HFFc6 (cell line): ENCODE measurements at places on chromosomes 3 and 15. TPM values are rescaled to one million over a fixed set of nuclear protein-coding genes. Genes with fewer than 3 reads are reported as not detected.

The NEK4 gene
- 16.6 to 24.9 TPM (median 19.9 TPM) in 3 replicates for total RNA-seq

- H3K27me3 ChIP-seq: peaks cover 10% of the 10 kb centered on the region
- no peak overlapping the region for H3K4me3 ChIP-seq
- H3K36me3 ChIP-seq: no peaks in the 10 kb centered on the region
Observed at GRCh38 chr15:25903024-25903581, 40.0 kb upstream of the ATP10A start.

The MESP2 gene
- 0.46 TPM in 1 of 3 replicates, not detected in the others for total RNA-seq

The TMOD2 gene
- total RNA-seq: 12.7 to 14.9 TPM (median 13.3 TPM) in 3 replicates

DNA sequence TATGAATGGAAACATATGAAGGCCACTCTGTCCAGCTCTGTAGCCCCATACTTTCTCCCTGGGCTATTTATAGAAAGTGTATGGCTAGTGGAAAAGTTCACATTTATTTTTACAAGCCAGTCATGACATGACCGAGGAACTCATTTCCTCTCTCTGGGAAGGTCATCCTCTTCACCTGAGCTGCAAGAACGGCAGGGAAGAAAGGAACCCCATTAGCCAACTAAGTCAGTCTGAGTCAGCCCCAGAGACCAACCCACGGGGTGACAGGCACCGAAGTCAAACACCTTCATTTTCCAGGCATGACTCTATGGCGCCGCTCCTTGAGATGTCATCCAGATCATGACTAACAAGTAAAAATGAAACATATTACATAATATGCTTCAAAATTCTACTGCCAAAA, 4.8 kb downstream of the PAQR9 start:
- peaks cover 23% of the 10 kb centered on the region for H3K27me3 ChIP-seq
- peak overlapping the region; percentile 44; the same call in 1 of the 2 replicates for H3K4me3 ChIP-seq
- H3K36me3 ChIP-seq: no peaks in the 10 kb centered on the region; the same call in 1 of the 2 replicates
- H3K27ac ChIP-seq: no peak overlapping the region
- H3K4me1 ChIP-seq: peaks cover 25% of the 10 kb centered on the region

GRCh38 chr3:72162649-72163184, 377.8 kb upstream of the PROK2 start:
- no peaks in the 10 kb centered on the region for H3K36me3 ChIP-seq
- peaks cover 5% of the 10 kb centered on the region for H3K27me3 ChIP-seq
- peaks cover 22% of the 10 kb centered on the region for H3K4me1 ChIP-seq
- H3K27ac ChIP-seq: no peak overlapping the region
- DNase-seq: no peak

The IQCF5 gene
- not detected in 3 replicates for total RNA-seq

DNA sequence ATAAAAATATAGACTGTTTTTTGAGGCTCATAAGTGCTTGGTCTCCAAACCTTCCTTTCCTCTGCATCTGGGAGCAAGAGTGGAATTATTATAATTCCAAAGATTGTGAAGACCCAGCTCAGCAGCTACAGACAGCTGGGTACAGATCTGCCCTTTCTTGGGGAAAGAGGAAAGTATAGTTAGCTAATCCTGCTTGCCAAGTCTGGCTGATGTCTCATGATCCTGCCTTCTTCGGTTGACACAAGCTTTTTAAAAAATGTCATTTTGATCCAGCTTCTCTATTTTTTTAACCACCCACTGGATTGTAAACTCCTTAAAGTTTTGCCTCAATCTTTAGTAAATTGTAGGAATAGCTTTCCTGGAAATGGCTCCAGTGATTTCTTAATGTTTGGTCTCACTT, 181.1 kb downstream of the LRTM1 start:
- H3K27ac ChIP-seq: no peak overlapping the region
- H3K36me3 ChIP-seq: no peaks in the 10 kb centered on the region
- H3K27me3 ChIP-seq: no peaks in the 10 kb centered on the region; the same call in 1 of the 2 replicates

GRCh38 chr15:59304034-59304795, 68.5 kb downstream of the MYO1E start:
- H3K27ac ChIP-seq: peak overlapping the region; percentile 69
- H3K36me3 ChIP-seq: no peaks in the 10 kb centered on the region
- H3K4me3 ChIP-seq: no peak overlapping the region
- H3K4me1 ChIP-seq: peaks cover 84% of the 10 kb centered on the region
- DNase-seq: peak; percentile 46

GRCh38 chr15:63611177-63611576, 14.0 kb downstream of the FBXL22 start:
- H3K4me1 ChIP-seq: peaks cover 33% of the 10 kb centered on the region
- peaks cover 13% of the 10 kb centered on the region; the same call in 1 of the 2 replicates for H3K36me3 ChIP-seq
- peak overlapping the region; percentile 90 for H3K27ac ChIP-seq
- no peak for DNase-seq

The GOLGA6A gene
- not detected in 3 replicates for total RNA-seq

DNA sequence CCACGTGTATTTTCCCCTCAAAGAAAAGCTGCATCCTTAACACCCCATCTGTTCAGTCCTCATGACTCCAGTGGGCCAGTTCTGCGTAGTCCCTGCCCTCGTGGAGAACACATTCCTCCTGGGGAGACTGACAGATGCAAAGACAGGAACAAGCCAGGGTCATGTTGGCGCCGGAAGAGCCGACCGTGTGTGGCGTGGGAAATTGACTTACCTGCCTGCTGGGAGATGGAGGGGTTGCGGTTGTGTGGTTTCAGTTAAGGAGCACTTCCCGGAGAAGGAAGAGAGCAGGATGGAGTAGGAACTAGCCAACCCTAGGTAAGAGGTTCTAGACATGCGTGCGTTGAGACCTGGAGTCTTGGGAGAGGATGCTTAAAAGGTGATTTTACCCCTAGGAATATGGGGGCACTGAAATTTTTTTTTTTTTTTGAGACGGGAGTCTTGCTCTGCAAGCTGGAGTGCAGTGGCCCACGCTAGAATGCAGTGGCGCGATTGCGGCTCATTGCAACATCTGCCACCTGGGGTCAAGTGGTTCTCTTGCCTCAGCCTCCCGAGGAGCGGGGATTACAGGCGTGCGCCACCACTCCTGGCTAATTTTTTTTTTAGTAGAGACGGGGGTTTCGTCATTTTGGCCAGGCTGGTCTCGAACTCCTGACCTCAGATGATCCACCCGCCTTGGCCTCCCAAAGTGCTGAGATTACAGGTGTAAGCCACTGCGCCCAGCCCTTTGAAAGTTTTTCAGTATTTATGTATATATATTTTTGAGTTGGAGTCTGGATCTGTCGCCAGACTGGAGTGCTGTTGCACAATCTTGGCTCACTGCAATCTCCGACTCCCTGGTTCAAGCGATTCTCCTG, 1.4 kb downstream of the VHL start:
- H3K4me1 ChIP-seq: peaks cover 13% of the 10 kb centered on the region
- DNase-seq: no peak
- peaks cover 21% of the 10 kb centered on the region for H3K36me3 ChIP-seq
- H3K27me3 ChIP-seq: no peaks in the 10 kb centered on the region; the same call in 1 of the 2 replicates
- H3K27ac ChIP-seq: peak overlapping the region; percentile 72

- H3K27me3 ChIP-seq: peaks cover 29% of the 10 kb centered on the region
- H3K27ac ChIP-seq: no peak overlapping the region
- H3K4me3 ChIP-seq: no peak overlapping the region
- DNase-seq: no peak
- no peaks in the 10 kb centered on the region for H3K36me3 ChIP-seq
- peaks cover 30% of the 10 kb centered on the region for H3K4me1 ChIP-seq
Observed at GRCh38 chr3:186456731-186457191, 87.4 kb downstream of the CRYGS start.

DNA sequence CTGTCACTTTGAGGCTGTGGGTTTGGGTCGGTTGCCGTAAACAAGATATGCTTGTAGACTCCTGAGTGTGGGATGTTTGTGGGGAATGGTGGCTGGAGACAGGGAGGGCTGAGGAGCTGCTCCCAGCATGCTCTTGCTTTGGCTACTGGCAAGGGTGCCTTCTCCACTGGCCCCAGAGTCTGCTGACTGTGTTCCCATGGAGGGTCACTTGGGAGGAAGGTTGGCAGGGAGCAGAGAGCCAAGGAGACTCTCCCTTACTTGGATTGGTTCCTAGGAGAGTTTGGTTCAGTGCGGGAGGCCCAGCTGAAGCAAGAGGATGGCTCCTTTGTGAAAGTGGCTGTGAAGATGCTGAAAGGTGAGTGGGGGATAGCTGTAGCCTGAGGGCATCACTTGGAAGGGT, 11.8 kb downstream of the TYRO3 start:
- H3K36me3 ChIP-seq: no peaks in the 10 kb centered on the region
- DNase-seq: no peak
- H3K27ac ChIP-seq: no peak overlapping the region
- H3K27me3 ChIP-seq: no peaks in the 10 kb centered on the region; the same call in none of the 2 replicates
- H3K4me1 ChIP-seq: peaks cover 11% of the 10 kb centered on the region

The NR1I2 gene
- not detected in 3 replicates for total RNA-seq

DNA sequence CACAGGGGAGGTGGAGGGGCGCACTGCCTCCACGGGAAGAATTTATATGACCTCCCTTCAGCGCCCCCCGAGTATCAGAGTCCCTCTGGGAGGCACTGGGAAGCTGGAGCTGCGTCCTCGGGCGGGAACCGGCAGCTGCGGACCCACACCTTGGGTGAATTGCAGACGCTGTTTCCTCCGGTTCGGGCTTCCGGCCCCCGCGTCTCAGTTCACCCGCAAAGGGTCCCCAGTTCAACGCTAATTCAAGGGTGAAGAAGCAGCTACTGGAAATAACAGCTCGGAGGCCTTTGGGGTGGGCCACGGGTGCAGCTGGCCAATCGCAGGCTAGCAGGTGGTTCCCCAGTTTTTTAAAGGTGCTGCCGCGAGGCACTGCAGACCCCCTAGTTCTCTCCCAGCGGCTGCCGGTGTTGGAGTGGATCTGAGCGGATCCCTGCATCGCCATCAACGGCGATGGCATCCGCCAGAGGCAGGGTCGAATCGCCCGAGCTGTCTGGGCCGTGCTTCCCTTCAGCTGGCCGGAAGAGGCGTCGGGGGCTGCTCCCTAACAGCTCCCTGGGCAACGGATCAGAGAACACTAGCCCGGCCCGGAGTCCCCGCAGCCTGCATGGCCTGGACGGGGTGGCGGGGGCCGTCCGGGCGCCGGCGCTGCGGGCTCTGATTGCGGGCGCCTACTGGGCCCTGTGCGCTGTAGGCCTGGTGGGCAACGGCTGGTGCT, 19.4 kb upstream of the ADAMTS7 start:
- peaks cover 10% of the 10 kb centered on the region for H3K27me3 ChIP-seq
- DNase-seq: no peak
- no peaks in the 10 kb centered on the region for H3K36me3 ChIP-seq
- H3K27ac ChIP-seq: no peak overlapping the region

The TEX55 gene
- total RNA-seq: not detected in 2 replicates

DNA sequence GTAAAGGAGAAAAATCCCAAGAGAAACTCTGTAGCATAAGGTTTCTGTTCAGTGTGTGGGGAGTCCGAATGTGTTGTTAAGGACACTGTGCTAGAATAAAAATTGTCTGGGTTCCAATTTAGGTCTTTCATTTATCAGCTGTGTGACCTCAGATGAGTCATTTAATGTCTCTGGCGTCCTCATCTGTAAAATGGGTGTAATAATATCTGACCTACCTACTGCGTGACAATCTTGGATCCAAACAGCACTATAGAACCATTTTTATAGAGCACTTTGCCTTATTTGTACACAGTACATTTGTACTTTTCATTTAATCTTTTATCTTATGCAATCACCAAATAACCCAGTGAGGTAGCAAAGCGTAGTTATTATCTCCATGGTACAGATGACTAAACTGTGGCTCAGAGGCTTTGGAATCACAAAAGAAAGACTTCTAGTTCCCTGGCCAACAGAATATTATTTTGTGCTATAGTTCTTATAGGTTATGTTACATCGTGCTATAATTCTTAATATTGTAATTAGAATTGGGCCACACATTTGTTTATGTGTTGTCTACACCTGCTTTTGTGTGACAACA, 46.6 kb upstream of the TNIK start:
- DNase-seq: peak; percentile 16
- H3K4me1 ChIP-seq: peaks cover 9% of the 10 kb centered on the region
- no peak overlapping the region for H3K4me3 ChIP-seq
- H3K27me3 ChIP-seq: 0 out of 2 replicates have a peak, but pooled peaks cover 4% of the 10 kb centered on the region
- H3K27ac ChIP-seq: no peak overlapping the region; the same call in 1 of the 2 replicates
- no peaks in the 10 kb centered on the region for H3K36me3 ChIP-seq

DNA sequence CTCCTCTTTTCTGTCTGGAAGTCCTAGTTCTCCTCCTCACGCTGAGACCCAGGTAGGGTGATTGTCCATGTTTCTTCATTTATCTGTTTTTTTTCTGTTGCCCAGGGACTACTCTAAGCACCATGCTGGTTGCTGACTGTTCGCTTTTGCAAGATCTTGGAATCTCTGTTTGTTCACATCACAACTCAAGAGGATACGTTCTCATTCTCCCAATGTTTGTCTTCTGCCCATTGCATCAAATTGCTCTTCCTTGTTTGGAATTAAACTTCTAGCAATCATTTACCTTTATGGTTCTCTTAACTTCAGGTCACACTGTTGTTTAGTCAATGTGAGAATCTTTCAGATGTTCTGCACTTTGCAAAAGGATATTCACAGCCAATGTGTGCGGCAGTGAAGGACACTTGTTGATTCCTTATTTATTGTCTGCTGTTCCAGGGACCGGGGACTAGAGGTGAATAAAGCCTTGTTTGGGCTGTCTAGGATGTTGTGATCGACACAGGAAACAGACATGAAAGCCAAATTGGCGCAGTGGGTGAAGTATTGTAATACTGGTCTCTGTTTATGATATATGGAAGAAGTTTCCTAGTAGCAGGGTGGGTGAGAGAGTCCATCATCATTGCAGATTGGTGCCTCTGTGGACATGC, 24.5 kb downstream of the LPP start:
- H3K27ac ChIP-seq: peak overlapping the region; percentile 93
- H3K4me1 ChIP-seq: peaks cover 61% of the 10 kb centered on the region
- peaks cover 25% of the 10 kb centered on the region for H3K36me3 ChIP-seq
- H3K27me3 ChIP-seq: peaks cover 7% of the 10 kb centered on the region; the same call in 1 of the 2 replicates

- H3K27me3 ChIP-seq: no peaks in the 10 kb centered on the region; the same call in none of the 2 replicates
- no peak overlapping the region for H3K4me3 ChIP-seq
- H3K4me1 ChIP-seq: peaks cover 28% of the 10 kb centered on the region
- no peak for DNase-seq
- peaks cover 24% of the 10 kb centered on the region for H3K36me3 ChIP-seq
Observed at GRCh38 chr15:99604865-99605264, 39.1 kb downstream of the MEF2A start.
